CD14-positive monocyte (primary cell): ENCODE measurements at places on chromosomes 1 and 21. TPM values are rescaled to one million over a fixed set of nuclear protein-coding genes. Genes with fewer than 3 reads are reported as not detected.

The SMPDL3B gene
- 0.13 TPM for polyA plus RNA-seq

The PLEKHA6 gene
- polyA plus RNA-seq: 0.08 TPM

The ATP5PO gene
- 397 TPM for polyA plus RNA-seq

The WLS gene
- polyA plus RNA-seq: 46.3 TPM

- H3K4me3 ChIP-seq: no peak overlapping the region
- peaks cover 3% of the 10 kb centered on the region for H3K27me3 ChIP-seq
- no peak for DNase-seq
- H3K27ac ChIP-seq: no peak overlapping the region
- no peaks in the 10 kb centered on the region for H3K4me1 ChIP-seq
Observed at GRCh38 chr21:45011911-45012661, 62.3 kb upstream of the ADARB1 start.

DNA sequence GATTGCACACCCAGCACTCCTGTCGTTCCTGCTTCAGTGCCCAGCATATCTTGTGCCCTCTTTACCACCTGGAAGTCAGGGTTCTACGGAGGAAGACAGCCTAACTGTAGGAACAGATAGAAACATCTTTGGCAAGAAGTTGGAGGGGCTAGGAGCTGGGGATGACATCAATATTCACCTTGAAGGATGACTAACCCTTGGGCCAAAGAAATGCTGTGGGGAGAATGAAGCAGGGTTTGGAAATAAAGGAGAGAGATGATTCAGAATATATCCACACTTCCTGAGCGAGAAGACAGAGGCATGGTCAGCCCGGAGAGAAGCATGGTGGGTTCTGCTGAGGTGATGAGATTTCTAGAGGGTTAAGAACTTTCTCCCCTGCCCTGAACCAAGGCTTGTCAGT, 4.6 kb upstream of the NKAIN1 start:
- H3K4me1 ChIP-seq: peaks cover 4% of the 10 kb centered on the region
- no peak for DNase-seq
- no peak overlapping the region for H3K4me3 ChIP-seq
- no peaks in the 10 kb centered on the region for H3K36me3 ChIP-seq

The AMY1C gene
- polyA plus RNA-seq: not detected in 2 replicates

The ITLN2 gene
- not detected for polyA plus RNA-seq

DNA sequence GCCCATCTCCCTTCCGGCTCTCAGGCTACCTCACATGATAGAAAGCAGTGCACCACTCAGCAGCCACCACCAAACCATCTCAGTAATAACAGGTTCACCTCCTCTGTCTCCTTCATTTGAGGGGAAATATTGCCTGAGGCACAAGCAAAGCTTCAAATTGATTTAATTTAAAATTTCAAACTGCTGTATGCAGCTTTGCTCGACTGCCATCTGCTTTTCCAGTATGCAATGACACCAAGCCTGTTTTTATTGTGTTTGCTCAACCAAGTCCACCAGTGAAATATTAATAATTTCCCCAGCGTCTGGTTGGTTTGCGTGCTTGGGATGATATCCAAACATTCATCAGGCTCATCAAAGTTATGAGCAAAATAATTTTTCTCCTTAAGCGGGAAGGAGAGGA, 552.4 kb upstream of the DAB1 start:
- no peaks in the 10 kb centered on the region for H3K36me3 ChIP-seq
- H3K27ac ChIP-seq: no peak overlapping the region
- no peaks in the 10 kb centered on the region for H3K4me1 ChIP-seq
- no peak for DNase-seq
- H3K27me3 ChIP-seq: no peaks in the 10 kb centered on the region
- no peak overlapping the region for H3K4me3 ChIP-seq

The OR2G6 gene
- not detected for polyA plus RNA-seq

DNA sequence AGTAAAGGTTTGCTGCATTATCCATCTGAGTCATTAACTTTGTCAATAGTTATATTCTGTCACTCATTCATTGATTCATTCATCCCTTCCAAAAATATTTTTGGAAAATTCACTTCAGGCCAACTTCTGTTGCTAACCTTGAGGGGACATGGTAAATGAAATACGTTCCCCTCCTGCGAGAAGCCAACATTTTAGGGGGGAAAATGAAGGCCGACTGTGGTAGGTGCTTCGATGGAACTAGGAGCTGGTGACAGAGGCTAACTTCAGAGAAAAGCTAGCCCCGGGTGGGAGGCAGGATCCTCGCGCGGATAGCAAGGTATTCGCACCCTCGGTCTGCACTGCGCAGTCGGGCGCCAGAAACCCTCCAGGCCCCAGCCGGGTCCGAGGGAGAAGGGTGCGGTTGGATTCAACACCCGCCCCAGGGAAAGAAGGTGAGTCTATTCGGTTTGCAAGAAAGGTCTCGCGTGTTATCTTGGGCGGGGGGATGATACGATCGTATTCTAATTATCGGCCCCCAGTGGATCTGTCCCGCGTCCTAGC, 646 bp upstream of the RRP15 start:
- no peaks in the 10 kb centered on the region for H3K27me3 ChIP-seq
- peak overlapping the region; percentile 97 for H3K4me3 ChIP-seq
- H3K27ac ChIP-seq: peak overlapping the region; percentile 90

- DNase-seq: no peak
- H3K36me3 ChIP-seq: no peaks in the 10 kb centered on the region
- H3K4me1 ChIP-seq: no peaks in the 10 kb centered on the region
- no peaks in the 10 kb centered on the region for H3K27me3 ChIP-seq
- no peak overlapping the region for H3K4me3 ChIP-seq
Observed at GRCh38 chr1:233427907-233428306, 100.4 kb downstream of the MAP3K21 start.

The TEDDM1 gene
- polyA plus RNA-seq: 0.07 TPM

DNA sequence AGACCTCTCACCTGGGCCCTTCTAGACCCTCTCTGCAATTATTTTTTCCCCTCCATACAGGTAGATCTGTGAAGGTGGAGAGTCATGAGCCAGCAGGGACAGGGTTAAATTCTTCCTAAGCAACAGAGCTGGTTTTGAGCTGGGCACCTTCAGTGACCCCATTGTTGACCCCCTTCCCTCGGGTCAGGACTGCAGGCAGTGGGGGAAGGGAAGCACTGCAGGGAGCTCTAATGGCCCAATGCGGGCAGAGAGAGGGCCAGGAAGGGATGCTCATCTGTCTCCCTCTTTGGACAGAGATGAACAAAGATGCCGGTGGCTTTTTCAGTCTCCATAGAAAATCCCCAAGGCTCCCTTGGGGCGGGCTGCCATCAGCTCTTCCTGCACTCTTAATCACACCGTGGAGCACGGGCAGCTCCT, 21.4 kb downstream of the SOX13 start:
- DNase-seq: no peak
- no peaks in the 10 kb centered on the region for H3K36me3 ChIP-seq
- H3K27ac ChIP-seq: no peak overlapping the region
- no peaks in the 10 kb centered on the region for H3K27me3 ChIP-seq

The LINGO4 gene
- polyA plus RNA-seq: not detected in 2 replicates

GRCh38 chr1:36083635-36084496, at the start of gene TEKT2:
Gene TEKT2, plus strand, starts transcription at chr1:36084094. Its CDS starts 828 bp downstream, at chr1:36084922.
- DNase-seq: peak; percentile 53
- no peaks in the 10 kb centered on the region for H3K36me3 ChIP-seq
- H3K27ac ChIP-seq: no peak within 1 kb of the TSS

The DUSP23 gene
- 37.3 and 88.9 TPM in 2 replicates for polyA plus RNA-seq

GRCh38 chr1:209882942-209883340, 55.1 kb upstream of the SYT14 start:
- no peak for DNase-seq
- no peak overlapping the region for H3K27ac ChIP-seq
- no peaks in the 10 kb centered on the region for H3K4me1 ChIP-seq
- no peaks in the 10 kb centered on the region for H3K36me3 ChIP-seq

The CTSS gene
- polyA plus RNA-seq: 1,029 and 2,349 TPM in 2 replicates

DNA sequence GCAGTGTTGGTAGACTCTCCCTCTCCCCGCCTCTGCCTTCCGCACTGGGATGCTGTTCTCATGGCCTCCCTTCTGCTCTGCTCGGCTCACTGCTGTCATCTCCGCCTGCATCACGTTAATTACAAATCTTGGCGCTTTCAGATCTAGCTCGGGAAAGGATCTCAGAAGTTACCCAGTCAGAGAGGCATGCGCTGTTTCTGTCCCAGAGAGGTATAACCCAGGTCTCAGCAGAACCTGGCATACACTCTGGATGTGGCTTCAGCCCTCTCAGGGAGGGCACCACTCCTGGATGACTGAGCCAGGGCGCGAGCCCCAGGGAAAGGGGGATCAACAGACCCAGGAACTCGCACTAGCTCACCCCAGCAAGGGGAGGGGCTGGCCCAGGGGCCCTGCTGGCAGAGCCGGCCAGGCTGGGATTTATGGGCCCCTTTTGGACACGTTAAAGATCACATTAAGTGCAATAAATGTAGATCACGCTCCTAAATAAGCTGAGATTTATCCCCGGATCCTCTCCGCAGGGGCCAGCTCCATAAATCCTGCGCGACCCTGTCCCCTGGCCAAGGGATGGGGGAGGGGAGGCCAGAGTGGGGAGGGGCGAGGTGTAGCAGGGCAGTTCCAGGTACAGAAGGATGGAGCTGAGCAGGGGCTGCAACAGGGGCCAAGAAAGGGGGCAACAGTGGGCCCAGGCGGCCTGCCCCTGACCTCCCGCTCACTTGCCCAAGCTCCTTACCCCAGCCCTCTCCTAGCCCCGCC, 101.3 kb upstream of the ZBTB40 start:
- no peak overlapping the region for H3K27ac ChIP-seq
- peaks cover 48% of the 10 kb centered on the region for H3K27me3 ChIP-seq
- H3K4me3 ChIP-seq: no peak overlapping the region
- no peaks in the 10 kb centered on the region for H3K36me3 ChIP-seq

- DNase-seq: no peak
- H3K27ac ChIP-seq: no peak overlapping the region
- H3K4me3 ChIP-seq: no peak overlapping the region
- peaks cover 6% of the 10 kb centered on the region for H3K27me3 ChIP-seq
- no peaks in the 10 kb centered on the region for H3K4me1 ChIP-seq
- no peaks in the 10 kb centered on the region for H3K36me3 ChIP-seq
Observed at GRCh38 chr1:62905872-62906271, 121.9 kb downstream of the ATG4C start.

- H3K36me3 ChIP-seq: no peaks in the 10 kb centered on the region
- no peak overlapping the region for H3K27ac ChIP-seq
- no peaks in the 10 kb centered on the region for H3K27me3 ChIP-seq
- DNase-seq: no peak
Observed at GRCh38 chr1:42055061-42055460, 98.1 kb upstream of the GUCA2B start.

The PTPN14 gene
- polyA plus RNA-seq: 0.01 TPM

DNA sequence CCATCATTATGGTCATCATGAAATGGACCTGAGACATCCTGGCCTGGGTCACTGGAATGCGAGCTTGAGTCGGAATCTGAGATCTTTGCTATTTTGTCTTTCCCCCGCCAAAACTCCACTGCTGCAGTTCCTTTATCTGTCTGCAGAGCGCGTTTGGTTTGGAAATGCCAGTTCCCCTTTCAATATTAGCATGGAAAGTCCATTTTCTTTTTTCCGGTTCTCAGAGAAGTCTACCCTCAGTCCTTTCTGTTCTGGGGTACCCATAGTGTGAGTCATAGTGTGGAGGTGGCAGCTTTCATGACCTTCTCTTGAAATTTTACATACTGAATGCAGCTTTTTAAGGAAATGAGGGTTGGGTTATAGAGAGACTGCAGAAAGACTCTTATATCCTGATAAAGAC, 14.6 kb downstream of the CACNA1E start:
- no peak for DNase-seq
- H3K4me1 ChIP-seq: peaks cover 7% of the 10 kb centered on the region
- H3K27ac ChIP-seq: no peak overlapping the region
- H3K4me3 ChIP-seq: no peak overlapping the region
- no peaks in the 10 kb centered on the region for H3K36me3 ChIP-seq
- H3K27me3 ChIP-seq: peaks cover 14% of the 10 kb centered on the region

DNA sequence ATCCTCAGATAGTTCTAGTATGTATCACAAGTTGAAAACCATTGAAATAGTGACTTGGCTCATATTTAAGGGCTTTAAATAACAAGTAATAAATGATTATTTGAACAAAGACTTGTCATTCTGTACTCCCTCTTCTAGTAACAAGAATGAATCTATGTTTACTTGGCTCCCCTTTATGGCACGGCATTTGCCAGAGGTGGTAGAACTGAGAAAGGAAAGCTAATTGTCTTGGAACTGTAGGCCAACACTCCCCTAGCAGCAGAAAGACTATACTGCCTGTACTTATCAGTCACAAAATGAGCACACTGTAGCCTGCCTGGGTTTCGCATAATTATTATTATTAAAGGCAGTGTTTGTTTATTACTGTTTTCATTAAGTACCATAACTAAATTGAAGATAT, 29.6 kb upstream of the SMYD2 start:
- no peaks in the 10 kb centered on the region for H3K36me3 ChIP-seq
- no peaks in the 10 kb centered on the region for H3K4me1 ChIP-seq
- DNase-seq: no peak
- H3K27ac ChIP-seq: no peak overlapping the region

DNA sequence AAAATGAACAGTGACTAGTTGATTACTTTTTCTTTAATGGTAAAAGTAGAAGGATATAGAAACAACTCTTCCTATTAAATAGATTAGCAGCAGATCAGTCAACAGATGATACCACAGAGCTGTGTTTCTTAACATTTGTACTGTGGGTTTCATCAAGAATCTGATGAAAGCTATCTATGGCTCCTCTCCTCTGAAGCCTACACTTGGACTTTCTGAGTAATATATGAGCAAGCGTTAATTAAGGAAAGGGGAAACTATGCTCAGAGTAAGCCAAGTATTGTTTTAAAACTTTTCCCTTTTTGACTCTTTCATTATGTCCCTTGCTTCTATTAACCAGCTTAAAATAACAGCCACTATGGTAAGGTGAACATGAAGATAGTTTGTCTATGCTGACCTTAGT, 10.8 kb downstream of the ARID4B start:
- no peaks in the 10 kb centered on the region for H3K4me1 ChIP-seq
- H3K27me3 ChIP-seq: no peaks in the 10 kb centered on the region
- DNase-seq: peak; percentile 7
- peaks cover 16% of the 10 kb centered on the region for H3K36me3 ChIP-seq
- H3K4me3 ChIP-seq: no peak overlapping the region
- peak overlapping the region; percentile 26 for H3K27ac ChIP-seq

The SYNC gene
- not detected for polyA plus RNA-seq

The RABIF gene
- polyA plus RNA-seq: 4.2 and 7.8 TPM in 2 replicates

The IL6R gene
- polyA plus RNA-seq: 81.7 TPM

DNA sequence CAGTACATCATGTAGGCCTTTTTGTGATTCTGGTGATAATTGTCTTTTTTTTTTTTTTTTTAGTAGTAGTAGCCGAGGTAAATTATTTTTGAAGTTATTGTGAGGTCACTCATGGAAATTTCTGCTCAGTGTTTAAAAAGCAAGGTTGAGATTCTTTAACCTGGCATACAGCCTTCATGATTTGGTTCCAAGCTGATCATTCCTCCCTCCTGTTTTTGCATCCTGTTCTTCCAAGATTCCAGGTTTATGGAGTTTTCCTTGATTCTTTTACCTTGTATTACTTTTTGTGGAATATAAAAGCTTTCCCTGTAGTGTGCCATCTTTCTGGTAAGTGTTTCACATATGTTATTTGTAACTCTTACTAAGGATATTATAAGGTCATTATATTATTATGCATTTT, 9.1 kb downstream of the ZFYVE9 start:
- no peak for DNase-seq
- no peak overlapping the region for H3K27ac ChIP-seq
- H3K4me1 ChIP-seq: no peaks in the 10 kb centered on the region
- no peak overlapping the region for H3K4me3 ChIP-seq
- no peaks in the 10 kb centered on the region for H3K36me3 ChIP-seq

- no peak overlapping the region for H3K4me3 ChIP-seq
- H3K4me1 ChIP-seq: no peaks in the 10 kb centered on the region
- DNase-seq: no peak
- no peak overlapping the region for H3K27ac ChIP-seq
Observed at GRCh38 chr1:115413208-115413607, 75.2 kb upstream of the NGF start.

The CLIC6 gene
- not detected for polyA plus RNA-seq

GRCh38 chr1:178238722-178239510, 145.0 kb downstream of the RASAL2 start:
- no peak overlapping the region for H3K27ac ChIP-seq
- no peaks in the 10 kb centered on the region for H3K27me3 ChIP-seq
- no peak for DNase-seq
- no peaks in the 10 kb centered on the region for H3K36me3 ChIP-seq
